ENCODE measurements at places on chromosomes 4 and X. TPM values are rescaled to one million over a fixed set of nuclear protein-coding genes. Genes with fewer than 3 reads are reported as not detected.

GLUD2 gene
- 1.4 TPM for total RNA-seq

RRH gene
- total RNA-seq: not detected

HELQ gene
- total RNA-seq: 44.8 TPM

MXRA5 gene
- 4.7 TPM for total RNA-seq

TLR6 gene
- 5.0 TPM for total RNA-seq

JADE3 gene
- 3.9 TPM for total RNA-seq

MAP7D2 gene
- 1.2 TPM for total RNA-seq

LYAR gene
- 16.4 TPM for total RNA-seq

ITGB1BP2 gene
- 6.2 TPM for total RNA-seq

ZMAT1 gene
- total RNA-seq: 0.18 TPM

HERC5 gene
- total RNA-seq: 1.5 TPM

IL13RA2 gene
- 213 TPM for total RNA-seq

HSFX1 gene
- total RNA-seq: not detected
